ENCODE measurements at places on chromosomes 3 and 15. TPM values are rescaled to one million over a fixed set of nuclear protein-coding genes. Genes with fewer than 3 reads are reported as not detected.

GRCh38 chr3:18743761-18744160 lies 318.6 kb upstream of the SATB1 start:
- no peak for DNase-seq

DNA sequence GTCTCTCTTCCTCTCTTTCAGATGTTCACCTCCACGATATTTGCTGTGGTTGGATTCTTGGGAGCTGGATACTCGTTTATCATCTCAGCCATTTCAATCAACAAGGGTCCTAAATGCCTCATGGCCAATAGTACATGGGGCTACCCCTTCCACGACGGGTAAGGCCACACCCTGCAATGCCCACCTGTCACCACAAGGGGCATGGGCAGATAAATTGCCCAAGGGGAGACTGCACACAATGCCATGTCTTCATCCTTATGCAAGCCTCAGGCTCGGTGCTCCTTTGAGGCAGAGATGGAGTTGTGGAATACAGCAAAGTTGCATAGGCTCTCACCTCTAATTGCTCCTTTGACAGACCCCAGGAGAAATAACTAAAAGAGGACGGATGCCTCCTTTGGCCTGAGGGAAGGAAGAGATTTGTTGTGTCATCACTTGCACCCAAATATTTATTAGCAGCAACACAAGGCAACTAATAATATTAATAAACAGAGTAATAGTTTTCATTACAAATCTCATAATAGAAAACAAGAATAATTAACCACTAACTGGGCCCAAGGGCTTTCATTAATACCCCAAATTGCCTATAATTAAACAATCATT lies 13.2 kb downstream of the TM4SF4 start:
- DNase-seq: no peak

- no peak for DNase-seq
Observed at GRCh38 chr3:38354588-38355330, 8.2 kb downstream of the XYLB start.

DNA sequence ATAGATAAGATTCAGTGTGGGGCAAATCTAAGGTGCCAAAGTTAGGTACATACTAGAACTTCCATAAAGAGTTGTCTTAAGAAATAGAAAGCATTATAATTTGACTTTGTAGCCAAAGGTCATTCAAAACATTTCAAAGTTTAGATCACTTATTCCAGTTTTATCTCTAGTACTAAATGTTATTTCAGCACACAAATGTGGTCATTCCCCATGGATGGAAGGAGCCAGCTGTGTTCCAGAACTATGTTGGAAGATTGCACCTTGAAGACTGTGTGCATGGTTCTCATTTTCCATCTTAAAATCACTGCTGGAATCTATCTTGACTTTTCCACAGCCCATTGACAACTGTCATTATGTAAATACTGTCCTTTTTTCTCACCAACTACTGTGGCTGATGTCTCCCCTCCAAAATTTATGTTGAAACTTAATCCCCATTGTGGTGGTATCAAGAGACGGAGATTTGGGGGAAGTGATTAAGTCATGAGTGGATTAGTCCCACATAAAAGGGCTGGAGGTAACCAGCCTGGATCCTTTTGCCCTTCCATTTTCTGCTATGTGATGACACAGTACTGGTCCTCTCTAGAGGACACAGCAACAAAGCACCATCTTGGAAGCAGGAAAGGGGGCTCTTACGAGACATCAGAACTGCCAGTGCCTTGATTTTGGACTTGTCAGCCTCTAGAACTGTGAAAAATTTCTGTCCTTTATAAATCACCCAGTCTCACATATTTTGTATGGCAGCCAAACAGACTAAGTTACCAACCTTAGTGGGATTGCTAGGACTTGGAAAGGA lies 24.0 kb downstream of the TGFBR2 start:
- no peak for DNase-seq

FGF12 gene
- not detected for polyA plus RNA-seq

DNA sequence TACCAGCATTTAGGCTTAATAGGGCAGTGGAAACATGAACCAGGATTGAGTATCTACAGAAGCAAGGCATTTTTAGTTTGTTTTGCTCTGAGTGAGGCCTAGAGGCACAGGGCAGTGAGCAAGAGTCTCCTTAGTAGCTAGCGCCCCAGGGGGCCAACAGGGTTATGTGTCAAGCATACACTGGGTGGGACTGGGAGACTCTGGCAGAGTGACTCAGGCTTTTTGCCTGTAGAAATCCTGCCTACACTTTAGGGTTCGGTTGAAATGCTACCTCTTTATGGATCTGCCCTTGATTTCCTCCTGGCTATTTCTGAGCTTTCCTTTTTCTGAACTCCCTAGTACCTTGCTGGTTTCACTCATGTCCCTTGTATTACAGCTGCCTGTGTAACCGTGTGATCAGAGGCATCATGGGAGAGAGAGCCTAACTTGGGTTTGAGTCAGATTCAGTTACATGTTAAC lies 72.2 kb downstream of the TOP2B start:
- DNase-seq: no peak

CLSTN2 gene
- not detected for polyA plus RNA-seq

IL17RE gene
- polyA plus RNA-seq: 1.2 TPM

- DNase-seq: no peak
Observed at GRCh38 chr15:63970621-63971426, 75.5 kb downstream of the DAPK2 start.

DPP8 gene
- polyA plus RNA-seq: 52.9 TPM

DNA sequence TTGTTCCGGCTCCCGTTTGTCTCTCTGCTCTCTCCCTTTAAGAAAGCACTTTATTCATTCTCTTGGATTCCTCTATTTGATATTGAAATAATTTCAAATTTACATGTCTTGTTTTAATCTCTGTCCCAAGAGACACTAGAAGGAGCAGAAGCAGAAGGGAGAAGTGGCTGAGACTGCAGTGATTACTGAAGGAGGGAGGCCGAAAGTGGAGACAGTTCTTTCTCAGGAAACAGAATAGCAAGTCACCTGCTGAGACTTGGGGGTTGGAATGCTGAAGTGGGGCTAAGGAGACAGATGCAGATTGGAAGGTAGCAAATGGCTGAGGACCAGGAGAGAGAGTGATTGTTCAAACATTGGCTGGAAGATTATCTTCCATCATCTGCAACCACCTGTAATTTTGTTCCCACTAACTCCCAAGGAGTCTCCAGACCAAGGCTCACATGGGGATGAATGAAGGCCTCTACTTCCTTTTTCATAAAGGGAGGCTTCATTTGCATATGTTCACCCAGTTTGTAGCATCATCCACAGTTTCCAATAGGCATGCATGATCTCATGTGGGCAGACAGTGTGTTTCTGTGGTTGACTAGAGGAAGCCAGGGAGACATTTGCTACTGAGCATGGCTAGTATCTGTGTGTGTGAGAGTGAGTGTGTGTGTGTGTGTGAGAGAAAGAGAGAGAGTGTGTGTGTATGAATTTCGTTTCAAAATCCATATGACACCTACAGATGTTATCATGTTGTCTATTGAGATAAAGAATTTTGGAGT lies 24.0 kb downstream of the LTF start:
- no peak for DNase-seq

- no peak for DNase-seq
Observed at GRCh38 chr3:167762296-167762695, 26.8 kb downstream of the SERPINI1 start.

ACY1 gene
- 13.8 TPM for polyA plus RNA-seq

- no peak for DNase-seq
Observed at GRCh38 chr3:26307787-26308186, 314.8 kb upstream of the LRRC3B start.

CAMKV gene
- polyA plus RNA-seq: not detected

ACTC1 gene
- polyA plus RNA-seq: not detected

MYO9A gene
- 20.3 TPM for polyA plus RNA-seq

GRCh38 chr3:69560818-69561217 lies 174.9 kb upstream of the FRMD4B start:
- no peak for DNase-seq

TERC gene
- 0.72 TPM for polyA plus RNA-seq

- DNase-seq: no peak
Observed at GRCh38 chr15:87939848-87940457, 316.6 kb downstream of the NTRK3 start.

DNA sequence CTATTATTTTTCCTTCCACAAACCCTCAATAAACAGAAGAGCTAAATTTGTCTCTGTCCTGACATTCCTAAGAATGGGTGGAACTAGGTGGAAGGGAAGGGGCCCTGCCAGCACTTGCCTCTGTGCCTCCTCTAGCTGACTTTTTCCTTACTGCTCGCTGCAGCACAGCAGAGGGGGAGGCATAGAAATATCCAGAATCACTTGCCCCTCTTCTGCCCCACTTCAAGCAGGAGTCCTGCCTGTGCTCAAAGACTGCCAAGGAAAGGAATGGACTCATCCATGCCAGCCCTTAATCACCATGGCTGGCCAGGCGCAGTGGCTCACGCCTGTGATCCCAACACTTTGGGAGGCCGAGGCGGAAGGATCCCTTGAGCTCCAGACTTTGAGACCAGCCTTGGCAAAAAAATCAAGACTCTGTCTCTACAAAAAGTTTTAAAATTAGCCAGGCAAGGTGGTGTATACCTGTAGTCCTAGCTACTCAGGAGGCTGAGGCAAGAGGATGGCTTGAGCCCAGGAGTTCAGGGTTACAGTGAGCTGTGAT lies 51.8 kb downstream of the ADCY5 start:
- no peak for DNase-seq

- no peak for DNase-seq
Observed at GRCh38 chr15:40069178-40070165, 30.5 kb upstream of the SRP14 start.

DNA sequence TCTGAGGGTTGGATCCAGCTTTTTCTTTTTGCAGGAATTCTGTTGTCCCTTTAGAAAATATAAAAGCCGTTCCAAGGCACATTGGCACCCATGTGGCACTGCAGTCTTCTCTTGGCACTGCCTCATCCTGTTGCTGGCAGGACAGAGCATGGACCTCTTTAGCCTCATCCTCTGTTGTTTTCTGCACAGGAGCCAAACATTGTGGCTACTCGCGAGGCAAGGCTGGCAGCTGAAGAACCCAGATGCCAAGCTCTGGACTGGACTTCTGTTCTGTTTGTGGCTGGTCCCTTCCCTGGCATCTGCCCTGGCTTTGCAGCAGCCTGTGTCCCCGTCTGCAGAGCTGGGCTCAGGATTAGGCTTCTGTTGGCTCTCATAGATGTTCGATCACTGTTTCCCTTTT lies 224.7 kb upstream of the TBC1D5 start:
- DNase-seq: no peak

DNA sequence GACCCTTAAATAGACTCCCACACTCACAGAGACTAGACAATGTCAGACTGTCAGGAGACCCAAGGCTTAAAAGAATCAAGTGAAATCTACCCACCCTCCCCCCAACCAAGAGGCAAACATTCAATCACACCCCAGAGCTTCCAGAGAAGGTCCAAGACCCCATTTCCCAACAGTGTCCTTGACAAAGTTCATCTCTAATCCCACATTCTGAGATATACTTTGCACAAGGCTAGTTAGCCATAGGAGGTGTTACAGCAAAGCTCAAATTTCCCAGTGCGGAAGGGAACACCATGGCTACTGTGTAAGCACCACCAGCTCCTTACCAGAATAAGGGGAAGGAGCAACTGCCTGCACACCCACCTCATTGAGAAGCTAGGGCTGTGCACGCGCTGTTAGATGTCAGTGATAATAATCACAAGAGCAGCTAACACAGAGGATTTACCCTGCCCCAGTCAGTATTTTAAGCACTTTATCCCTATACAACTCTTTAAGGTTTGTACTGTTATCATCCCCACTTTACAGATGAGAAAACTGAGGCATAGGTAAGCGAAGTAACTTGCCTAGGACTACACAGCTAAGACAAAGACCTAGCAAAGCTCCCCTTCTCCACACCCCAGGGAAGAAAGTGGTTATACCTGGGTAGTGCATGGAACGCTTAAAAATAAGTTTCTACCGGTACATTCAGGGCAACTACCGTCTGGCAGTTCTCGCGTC lies 17.3 kb downstream of the SPATA12 start:
- DNase-seq: no peak

AMOTL2 gene
- polyA plus RNA-seq: 0.10 TPM

C2CD4A gene
- not detected for polyA plus RNA-seq

- DNase-seq: no peak
Observed at GRCh38 chr3:170226426-170226960, 4.3 kb downstream of the PRKCI start.

DNA sequence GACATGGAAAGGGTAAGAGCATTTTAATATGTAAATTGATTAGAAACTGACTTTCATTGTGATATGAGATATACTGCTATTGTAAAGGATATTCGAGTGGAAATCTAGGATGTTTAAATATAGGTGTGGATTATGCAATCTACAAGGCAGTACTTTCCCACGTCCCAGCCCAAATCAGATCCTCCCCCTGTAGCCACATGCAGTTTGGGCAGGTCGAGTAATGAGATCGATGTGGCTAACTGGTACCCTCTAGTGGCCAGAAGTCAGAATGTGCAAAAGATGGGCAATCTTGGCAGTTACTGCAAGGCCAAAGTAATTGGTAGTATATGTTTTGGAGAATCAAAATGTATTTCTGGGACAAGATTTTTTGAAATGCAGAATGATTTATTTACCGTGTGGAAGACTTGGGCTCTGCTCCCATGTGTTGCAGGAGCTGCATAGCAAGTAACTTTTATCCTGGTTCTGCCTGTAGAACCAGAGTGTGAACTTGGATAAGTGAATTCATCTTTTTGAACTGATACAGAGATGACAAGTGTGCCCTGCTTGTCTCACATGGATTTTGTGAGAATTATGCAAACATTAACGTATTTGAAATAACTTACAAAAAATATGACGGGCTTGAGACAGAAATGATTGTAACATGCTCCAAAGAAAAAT lies 94.5 kb upstream of the ADAMTSL3 start:
- no peak for DNase-seq

GRCh38 chr3:133709139-133709750 lies 36.9 kb upstream of the TF start:
- no peak for DNase-seq

DNA sequence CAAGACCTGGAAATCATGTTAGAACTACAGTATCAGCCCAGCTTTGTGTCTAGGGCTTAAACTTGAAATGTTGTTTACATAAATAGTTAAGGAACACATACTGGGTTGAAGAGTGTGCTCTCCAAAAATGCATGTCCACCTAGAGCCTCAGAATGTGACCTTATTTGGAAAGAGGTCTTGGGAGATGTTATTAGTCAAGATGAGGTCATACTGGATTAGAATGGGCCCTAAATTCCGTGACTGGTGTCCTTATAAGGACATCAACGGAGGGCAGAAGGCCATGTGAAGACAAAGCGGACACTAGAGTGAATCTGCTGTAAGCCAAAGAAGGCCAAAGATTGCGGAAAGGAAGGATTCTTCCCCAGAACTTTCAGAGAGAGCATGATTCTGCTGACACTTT lies 759.2 kb upstream of the CFAP20DC start:
- no peak for DNase-seq

DNA sequence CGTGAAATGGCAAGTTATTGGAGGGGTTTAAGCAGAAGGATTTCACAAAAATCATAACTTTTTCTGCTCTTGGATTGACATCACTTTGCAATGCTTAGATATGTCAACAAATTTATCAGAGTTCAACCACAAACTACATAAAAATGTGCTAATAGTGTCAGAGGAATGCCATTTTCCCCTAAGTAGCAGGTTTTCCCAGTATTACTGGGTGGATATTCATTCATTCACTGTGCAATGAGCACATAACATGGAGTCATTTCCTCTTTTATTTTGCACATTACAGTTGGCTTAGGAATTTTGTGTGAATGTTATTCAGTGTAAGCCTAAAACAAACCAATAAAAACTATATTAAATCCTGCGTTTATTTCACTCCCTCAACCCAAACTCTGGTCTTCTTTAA lies 537.3 kb upstream of the MCTP2 start:
- no peak for DNase-seq

CHRNA7 gene
- not detected for polyA plus RNA-seq
